T-helper 2 cell (primary cell): ENCODE measurements at places on chromosomes 4 and X.

GRCh38 chrX:26922278-26922677 is 540.9 kb downstream of the PPP4R3C start:
- no peak for DNase-seq

DNA sequence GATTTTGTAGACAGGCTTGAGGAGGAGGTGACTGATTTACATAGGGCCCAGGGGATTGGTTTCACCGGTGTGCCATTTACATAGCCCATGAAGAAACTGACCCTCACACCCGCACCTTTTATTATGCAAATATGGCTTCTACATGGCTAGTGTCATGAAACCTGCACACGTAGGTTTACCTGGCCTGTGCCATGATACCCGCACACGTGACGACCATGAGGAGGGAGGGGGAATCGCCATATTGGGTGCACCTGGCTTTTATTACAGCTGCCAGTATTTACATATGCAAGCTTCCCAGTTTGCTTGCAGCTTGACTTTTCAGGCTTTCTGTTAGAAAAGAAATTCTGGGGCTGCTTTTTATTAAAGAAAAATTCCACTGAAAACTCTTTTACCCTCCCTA is 359.7 kb downstream of the ADAM29 start:
- no peak for DNase-seq

DNA sequence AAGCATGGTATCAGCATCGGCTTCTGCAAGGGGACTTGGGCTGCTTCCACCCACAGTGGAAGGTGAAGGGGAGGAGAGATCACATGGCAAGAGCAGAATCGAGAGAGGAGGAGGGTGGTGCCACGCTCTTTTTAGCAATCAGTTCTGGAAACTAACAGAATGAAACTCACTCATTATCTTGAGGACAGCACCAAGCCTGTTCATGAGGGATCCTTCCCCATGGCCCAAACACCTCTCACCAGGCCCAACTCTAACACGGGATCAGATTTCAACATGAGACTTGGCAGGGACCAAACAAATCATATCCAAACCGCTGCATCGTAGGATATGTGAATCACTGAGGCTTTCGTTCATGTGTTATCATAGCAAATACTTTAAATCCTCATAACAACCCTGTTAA is 125.5 kb downstream of the GPC3 start:
- DNase-seq: no peak

- no peak for DNase-seq
Measured at GRCh38 chrX:72128881-72129280, 2.8 kb downstream of the RTL5 start.

DNA sequence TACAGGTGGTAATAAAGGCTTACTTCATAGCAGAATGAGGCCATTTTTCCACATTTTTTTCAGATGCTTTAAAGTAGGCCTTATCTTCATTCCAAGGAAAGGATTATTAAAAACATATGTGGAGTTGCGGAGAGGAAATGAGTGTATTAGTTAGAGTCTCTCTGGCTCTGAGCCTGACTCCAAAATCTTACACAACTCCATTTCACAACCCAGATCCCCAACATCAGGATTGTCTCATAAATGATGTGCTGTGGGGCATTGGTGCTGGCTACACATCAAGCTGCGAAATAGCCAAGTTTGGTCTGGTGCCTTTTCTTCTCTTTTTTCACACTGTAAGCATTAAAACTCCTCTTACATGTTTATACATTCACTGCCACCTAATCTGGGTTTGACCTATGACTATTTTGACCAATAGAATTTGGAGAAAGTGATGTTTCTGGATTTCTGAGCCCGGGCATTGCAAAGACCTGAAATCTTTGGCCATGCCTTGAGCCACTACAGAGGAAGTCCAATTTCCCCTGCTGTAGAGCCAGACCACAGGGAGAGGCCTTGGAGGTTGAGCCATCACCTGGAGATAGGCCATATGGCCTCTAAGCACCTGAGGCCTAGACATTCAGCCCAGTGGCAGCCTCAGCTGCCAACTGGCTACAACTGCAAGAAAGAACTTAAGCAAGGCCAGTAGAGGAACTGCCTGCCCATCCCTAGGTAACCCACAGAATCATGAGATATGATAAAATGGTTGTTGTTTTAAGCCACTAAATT is 16.7 kb upstream of the SOD3 start:
- no peak for DNase-seq

- no peak for DNase-seq
Measured at GRCh38 chr4:145730026-145730425, 50.1 kb downstream of the C4orf51 start.

DNA sequence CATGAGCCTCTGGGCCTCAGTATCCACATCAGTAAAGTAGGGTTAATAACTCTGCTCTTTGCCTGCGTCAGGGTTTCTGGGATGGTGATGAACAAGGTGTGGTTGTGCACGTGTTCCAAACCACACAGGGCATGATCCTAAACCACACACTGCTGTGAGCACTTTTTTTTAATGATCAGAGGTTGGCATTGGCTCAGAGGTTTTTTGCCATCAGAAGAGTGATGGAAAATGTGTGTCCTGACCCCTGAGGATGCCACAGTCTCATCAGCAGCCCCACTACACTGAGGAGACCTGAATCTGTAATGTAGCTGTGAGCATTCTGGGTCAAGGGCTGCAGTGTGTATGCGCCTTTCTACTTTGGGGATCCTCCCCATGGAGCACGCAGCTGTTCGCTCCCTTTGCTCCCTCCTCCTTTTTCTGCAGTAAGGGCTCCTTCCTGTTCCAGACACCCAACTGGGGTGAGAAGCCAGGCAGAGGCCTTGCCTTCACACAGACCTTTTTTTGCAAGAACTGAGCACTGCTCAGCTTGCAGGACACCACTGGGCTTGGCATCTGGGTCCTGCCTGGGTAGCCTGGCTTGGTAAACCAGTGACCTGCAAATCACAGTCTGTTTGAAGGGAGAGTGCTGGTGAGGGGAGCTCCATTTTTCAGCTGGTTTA is 87.5 kb downstream of the MAMLD1 start:
- no peak for DNase-seq

DNA sequence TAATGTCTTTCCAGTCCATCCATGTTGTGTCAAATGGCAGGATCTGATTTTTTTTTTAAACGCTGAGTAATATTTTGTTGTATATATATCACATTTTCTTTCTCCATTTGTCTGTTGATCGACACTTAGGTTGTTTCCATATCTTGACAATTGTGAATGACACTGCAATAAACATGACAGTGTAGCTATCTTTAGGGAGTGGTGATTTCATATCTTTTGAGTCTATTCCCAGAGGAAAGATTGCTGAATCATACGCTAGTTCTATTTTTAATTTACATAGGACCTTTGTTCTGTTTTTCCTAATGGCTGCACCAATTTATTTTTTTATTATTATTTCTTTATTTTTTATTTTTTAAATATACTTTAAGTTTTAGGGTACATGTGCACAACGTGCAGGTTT is 470.7 kb downstream of the CCSER1 start:
- no peak for DNase-seq

DNA sequence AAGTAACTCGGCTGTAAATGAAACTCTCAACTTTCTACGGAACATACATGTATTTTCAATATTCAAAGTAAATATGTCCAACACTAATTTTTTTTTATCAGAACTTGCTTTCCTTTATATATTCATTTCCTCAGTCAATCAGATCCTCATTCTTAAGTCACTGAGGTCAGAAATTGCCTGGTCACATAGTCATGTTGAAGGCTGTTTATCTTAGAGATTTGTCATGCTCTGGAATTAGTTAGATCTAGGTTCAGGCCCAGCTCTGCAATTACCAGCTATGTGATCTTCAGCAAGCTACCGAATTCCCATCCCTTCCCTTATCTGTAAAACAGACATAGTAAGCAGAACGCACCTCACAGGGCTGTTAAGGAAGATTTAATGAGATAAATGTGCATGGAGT is 228.8 kb downstream of the SPCS3 start:
- DNase-seq: no peak
